Mammary epithelial cell (primary cell): ENCODE measurements at places on chromosomes 11 and 22. TPM values are rescaled to one million over a fixed set of nuclear protein-coding genes. Genes with fewer than 3 reads are reported as not detected.

The KCNK4 gene
- not detected for total RNA-seq

DNA sequence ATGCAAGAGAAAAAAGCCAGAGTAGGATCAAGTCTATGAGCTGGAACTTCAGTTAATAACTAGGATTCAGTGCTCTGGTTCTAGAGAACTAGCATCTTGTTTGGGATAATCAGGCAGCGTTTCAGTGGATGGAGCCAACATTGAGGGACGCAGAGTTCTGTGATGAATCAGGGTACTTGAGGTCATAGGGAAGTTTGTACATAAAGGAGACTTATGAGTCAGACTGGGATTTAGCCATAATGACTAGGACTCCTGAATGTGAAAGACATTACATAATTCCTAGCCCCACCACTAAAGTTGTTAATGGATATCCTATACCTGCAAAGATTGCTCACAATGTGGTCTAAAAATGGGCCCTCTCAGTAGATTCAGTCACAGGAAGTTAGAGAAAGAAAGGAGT, 6.8 kb downstream of the SLN start:
- peak; percentile 89 for DNase-seq

DNA sequence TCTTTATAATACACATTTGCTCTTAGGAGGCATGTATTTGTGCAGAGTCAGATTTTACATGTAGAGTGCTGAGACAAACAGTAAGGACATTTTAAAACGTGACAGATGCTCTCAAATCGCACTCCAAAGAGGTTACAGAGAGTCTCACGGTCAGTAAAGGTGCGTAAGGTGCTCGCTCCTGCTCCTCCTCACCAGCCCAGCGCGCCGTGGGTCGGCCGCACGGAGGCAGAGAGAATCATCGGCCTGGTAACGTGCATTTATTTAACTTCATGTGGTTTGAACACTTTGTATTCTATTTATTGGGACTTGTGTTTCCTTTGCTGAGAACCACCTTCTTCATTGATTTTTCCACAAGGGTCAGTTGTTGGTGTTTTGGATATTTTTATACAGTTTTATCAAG, 900.1 kb downstream of the BRD1 start:
- DNase-seq, result no peak

DNA sequence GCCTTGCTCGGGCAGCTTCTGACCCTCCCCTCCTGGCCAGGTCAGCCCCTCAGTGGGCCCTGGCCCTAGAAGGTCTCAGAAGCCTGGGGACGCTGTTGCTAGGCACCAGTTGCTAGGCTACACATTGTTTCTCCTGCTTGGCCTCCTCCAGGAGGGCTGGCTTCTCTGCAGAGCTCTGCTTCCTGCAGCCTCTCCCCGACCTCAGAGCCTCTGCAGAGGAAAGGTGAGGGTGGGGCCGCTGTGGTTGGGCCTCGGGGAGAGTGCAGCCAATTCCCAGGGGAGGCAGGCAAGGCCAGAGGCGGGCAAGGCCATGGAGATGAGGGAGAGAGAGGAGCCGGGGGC, 27.6 kb upstream of the LRRC10B start:
- peak; percentile 19 for DNase-seq

The P2RY2 gene
- total RNA-seq, result 7.8 TPM

- no peak for DNase-seq
Measured at GRCh38 chr11:68032997-68033707, 2.7 kb downstream of the NDUFS8 start.

GRCh38 chr11:13667245-13667644, 1.2 kb upstream of the FAR1 start:
- DNase-seq, result peak; percentile 25

DNA sequence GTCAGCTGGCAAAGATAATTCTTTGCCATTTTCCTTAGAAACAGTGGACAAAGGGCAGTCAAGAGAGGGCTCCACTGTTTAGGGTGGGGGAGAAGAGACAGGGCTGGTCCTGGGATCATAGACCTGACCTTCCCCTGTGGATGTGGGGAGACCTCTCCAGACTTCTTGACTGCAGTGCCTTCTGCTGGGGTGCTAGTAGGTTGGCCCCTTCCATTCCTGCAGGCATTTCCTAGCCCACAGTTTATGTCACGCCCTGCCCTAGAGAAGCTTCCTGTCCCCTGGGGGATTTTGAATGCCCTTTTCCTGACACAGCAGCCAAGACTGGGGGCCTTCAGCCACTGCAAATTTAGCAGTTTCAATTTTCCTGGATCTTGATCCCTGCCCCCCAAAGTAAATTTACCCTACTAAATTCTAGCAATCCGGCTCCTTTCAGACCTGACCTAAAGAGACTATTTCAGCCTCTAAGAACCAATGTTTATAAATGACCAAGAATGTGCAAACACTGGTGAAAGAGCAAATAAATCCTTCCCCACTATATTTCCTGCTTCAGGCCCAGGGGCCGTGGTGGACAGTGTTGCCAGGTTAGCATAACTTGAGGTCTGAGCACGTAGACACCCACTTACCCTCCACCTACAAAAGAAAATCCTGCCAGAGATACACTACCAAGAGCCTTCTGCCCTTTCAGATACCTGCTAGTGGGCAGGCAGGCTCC, 58.4 kb downstream of the PPFIBP2 start:
- no peak for DNase-seq

DNA sequence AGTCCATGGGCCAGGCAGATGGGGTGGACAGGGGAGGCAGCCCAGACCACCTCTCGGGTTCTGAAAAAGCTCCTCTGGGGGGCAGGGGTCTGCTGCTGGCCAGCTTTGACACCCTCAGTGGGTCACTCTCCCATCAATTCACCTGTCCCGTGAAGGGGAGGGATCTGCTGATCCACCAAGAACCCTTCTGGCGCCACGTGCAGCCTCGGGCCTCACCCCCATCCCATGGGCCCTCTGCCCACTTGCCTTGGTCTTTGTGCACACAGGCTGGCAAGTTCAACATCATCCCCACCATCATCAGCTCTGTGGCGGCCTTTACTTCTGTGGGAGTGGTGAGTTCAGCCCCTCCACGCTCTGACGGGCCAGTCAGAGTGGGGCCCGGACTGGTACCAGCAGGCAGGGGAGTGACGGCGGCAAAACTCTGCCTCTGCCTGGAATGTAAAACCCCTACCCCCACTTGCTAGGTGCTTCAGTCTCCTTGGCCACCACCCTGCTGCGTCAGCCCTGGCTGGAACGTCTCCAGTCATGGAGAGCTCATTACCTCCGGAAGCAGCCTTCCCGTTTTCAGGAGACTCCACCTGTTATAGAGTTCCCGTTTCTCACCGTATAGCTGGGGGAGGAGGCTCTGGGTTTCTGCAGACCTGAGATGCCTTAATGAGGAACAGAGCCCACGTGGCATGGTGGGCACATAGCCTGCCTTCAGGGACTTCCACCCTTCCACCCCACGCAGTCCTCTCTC, 12.7 kb downstream of the PRG3 start:
- no peak for DNase-seq

DNA sequence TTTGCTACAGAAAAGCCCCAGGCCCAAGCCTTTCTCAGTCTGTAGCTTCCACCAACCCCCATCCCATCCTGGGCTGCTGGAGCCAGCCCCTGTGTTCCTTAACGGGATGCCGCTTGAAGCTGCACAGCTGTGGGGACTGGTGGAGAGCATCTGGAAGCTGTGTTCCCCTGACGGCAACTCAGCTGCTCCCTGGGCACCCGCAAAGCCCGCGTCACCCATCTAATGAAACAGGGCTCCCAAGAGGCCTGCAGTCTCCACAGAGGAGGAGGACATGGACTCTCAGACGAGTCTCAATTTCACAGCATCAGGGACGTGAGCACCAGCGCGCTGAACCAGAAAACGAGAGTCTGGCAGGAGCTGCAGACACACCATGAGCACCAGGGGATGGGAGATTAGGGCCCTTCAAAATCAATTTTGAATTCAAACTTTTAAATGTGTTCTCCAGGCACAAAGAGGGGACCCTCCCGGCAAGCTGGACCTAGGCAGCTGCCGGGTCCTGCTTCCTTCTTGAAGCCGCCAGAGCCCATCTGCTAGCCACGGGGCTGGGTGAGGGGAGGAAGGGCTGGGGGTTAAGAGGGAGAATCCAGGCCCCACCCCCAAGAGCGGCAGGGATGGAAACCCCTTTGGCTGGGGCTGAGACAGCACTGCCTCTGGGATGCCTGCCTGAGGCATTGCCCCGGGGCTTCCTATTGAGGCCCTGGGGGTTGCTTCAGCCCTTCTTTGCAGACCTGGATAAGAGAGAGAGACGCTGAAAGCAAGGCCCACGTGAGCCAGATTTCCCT, 21.0 kb downstream of the LMO1 start:
- no peak for DNase-seq

DNA sequence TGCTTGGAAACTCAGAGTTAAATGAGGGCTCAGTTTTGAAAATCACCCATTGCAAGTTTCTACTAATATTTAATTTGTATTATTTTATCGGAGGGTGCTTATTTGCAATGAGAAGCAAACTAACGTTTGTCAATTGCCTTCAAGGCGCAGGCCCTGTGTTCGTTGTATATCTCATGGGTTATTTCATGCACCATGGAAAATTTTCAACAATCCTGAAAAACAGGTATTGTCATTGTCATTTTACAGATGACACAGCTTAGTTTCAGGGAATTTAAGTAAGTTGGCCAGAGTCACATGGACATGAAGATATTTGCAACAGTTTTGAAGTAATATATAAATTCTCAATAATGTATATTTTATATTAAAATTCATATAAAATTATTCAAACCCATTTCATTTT, 157.7 kb upstream of the MTMR2 start:
- DNase-seq, result no peak

- DNase-seq, result no peak
Measured at GRCh38 chr22:20463324-20464095, 25.9 kb upstream of the SCARF2 start.

The SLC15A3 gene
- 0.17 TPM for total RNA-seq

GRCh38 chr22:43269246-43269645, 73.9 kb downstream of the SCUBE1 start:
- no peak for DNase-seq

The CDC42EP1 gene
- total RNA-seq, result 98.4 and 111 TPM in 2 replicates

- DNase-seq, result no peak
Measured at GRCh38 chr22:19164425-19164824, 14.1 kb downstream of the SLC25A1 start.

- DNase-seq, result no peak
Measured at GRCh38 chr11:131373095-131373725, 2.8 kb downstream of the NTM start.

- no peak for DNase-seq
Measured at GRCh38 chr11:90355200-90355599, 132.4 kb upstream of the CHORDC1 start.

DNA sequence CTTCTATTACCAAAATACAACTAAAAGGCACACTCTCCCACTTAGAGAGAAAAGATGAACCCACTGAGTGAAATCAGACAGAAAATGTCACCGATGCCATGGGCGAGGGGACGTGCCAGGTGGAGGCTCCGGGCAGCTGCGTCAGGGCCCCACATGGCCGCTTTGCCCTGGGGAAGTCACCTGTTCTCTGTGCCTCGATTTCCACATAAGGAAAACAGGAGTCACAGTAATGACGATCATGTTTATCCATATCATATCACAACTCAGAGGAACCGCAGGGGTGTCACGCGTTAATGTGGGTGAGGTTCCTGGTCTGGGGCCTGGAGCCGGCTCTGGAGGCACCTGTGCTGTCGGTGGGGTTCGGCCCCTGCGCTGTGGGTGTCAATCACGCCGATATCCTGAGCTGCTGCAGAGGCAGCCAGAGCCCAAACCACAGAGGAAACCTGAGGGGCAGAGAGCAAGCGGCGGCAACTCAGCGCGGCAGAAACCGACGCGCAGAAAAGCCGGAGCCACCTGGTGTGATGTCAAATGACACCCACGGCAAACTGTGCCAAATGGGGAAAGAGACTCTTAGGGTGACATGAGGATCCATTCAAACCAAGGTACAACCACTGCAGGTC, 243.7 kb downstream of the BRD1 start:
- DNase-seq, result no peak

DNA sequence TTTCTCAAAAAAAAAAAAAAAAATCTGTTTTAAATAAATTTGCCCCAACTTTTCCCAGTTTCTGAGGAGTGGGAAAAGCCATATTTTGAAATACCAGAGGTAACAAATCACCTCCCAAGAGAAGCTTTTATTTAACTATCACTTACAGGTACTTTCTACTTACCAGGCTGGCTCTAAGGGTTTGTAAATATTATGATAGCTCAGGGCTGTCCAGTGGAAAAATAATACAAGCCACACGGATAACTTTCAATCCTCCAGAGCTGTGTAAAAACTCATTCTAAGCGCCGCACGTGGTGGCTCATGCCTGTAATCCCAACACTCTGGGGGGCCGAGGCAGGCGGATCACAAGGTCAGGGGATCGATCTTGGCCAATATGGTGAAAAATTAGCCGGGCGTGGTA, 5.6 kb upstream of the SEC14L4 start:
- DNase-seq, result no peak

DNA sequence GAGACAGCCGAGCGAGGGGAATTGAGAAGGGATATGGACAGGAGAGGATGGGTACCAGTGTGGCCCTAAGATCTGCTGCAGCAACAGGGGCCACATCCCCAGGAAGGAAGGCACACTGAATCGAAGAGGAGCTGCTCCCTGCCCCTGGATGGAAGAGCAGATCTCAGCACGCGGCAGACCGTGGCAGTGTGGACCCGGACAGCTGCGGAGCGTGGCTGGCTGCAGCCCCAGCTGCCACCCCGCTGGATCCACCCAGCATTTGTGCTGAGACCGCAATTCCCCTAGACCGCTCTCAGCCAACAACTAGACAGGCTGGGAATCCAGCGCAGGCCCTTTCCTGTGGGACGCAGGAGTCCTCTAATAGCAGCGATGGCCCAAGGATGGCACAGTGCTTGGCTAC, 94.7 kb downstream of the NECTIN1 start:
- DNase-seq, result no peak

DNA sequence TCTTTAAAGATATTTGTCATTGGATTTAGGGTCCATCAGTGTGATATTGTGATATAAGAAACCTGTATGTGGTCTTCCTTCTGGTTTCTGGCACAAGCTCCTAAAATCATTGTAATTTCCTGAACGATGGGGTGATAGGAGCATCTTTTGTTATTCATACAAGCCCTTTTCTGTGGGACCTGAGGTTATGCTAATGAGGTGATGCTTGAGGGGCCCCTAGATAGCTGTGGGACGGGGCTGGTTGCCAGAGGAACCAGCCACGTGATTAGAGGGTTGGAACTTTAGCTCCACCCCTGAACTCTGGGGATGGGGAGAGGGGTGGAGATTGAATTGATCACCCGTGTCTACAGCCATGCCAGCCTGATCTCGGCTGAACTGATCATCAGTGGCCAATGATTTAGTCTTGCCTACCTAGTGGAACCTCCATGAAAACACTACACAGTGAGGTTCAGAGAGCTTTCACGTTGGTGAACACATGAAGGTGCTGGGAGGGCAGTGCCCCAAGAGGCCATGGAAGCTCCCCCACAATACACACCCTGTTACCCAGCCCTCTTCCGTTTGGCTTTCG, 62.8 kb downstream of the BCR start:
- no peak for DNase-seq

- no peak for DNase-seq
Measured at GRCh38 chr11:111726301-111726713, 39.9 kb downstream of the PPP2R1B start.

GRCh38 chr22:48739348-48740085, 1088.2 kb downstream of the BRD1 start:
- DNase-seq, result no peak

- no peak for DNase-seq
Measured at GRCh38 chr11:30155428-30155827, 75.4 kb upstream of the FSHB start.
